Activated CD4-positive, alpha-beta memory T cell treated with anti-CD3 and anti-CD28 coated beads, Interleukin-2, amount 10 ng/mL, durations not matched to agents 7 days and 5 days (primary cell): ENCODE measurements at places on chromosomes 5 and 9. TPM values are rescaled to one million over a fixed set of nuclear protein-coding genes. Genes with fewer than 3 reads are reported as not detected.

- no peaks in the 10 kb centered on the region for H3K36me3 ChIP-seq
- H3K27me3 ChIP-seq = no peaks in the 10 kb centered on the region
- no peak overlapping the region for H3K4me3 ChIP-seq
- no peak overlapping the region for H3K27ac ChIP-seq
- H3K4me1 ChIP-seq = no peaks in the 10 kb centered on the region
- DNase-seq = no peak
These were observed 544.7 kb upstream of the KLF4 start for GRCh38 chr9:108033976-108034964.

The SLC35A4 gene
- 82.1 TPM for total RNA-seq

DNA sequence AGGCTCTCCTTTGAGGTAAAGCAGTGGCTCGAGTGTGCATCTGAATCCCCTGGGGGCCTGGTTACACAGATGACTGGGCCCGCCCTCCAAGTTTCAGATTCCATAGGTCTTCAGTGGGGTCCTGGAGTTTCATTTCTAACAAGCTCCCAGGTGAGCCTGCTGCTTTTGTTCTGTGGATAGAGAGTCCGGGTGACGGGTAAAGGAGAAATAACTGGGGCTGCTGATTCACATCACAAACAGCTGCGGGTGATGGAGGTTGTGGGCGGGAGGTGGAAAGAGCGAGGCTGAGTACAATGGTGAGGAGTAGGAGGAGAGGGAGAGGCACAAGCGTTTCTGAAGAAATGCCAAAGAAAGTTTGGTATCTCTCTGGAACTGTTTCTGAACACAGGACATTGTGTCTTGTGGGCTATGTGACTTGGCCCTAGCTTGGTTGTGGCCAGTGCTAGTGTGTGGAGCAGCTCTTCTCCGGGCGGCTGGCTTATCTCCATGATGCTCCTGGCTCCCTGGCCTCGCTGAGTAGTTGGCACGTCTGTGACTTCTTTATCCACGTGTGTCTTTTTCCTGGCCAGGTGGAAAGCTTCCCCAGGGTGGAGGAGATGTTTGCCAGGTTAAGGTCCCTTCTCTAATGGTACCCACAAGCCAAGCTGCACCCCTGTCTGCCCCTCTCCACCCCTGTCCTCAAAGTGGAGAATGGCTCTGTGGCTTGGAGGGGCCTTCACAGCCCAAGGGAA, 61.7 kb downstream of the HSPA4 start:
- DNase-seq = no peak
- H3K4me1 ChIP-seq = peaks cover 4% of the 10 kb centered on the region
- H3K27me3 ChIP-seq = peaks cover 4% of the 10 kb centered on the region
- H3K36me3 ChIP-seq = no peaks in the 10 kb centered on the region
- H3K27ac ChIP-seq = no peak overlapping the region

GRCh38 chr5:43209060-43209459, 17.0 kb downstream of the NIM1K start:
- H3K4me3 ChIP-seq = no peak overlapping the region
- no peak overlapping the region for H3K27ac ChIP-seq
- H3K36me3 ChIP-seq = no peaks in the 10 kb centered on the region
- DNase-seq = no peak

DNA sequence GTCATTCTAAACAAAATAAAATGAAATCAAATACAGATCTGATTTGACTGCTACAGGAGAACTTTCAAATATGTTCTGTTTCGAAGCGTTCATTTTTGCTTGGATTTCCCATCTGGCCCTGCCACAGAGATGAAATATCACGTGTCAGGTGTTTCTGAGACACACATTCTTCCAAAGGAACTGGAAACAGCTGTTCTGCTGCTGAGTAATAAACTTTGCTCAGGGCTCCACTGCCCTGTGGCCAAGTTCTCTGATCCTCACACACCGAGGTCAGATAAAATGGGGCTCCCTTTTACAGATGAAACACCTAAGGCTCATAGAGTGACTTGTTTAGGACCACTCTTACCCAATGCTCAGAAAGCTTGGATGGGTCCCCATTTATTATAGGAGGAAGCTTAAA, 42.5 kb downstream of the FRMPD1 start:
- DNase-seq = no peak
- H3K4me3 ChIP-seq = no peak overlapping the region
- H3K4me1 ChIP-seq = no peaks in the 10 kb centered on the region
- H3K27me3 ChIP-seq = peaks cover 48% of the 10 kb centered on the region
- H3K27ac ChIP-seq = no peak overlapping the region

DNA sequence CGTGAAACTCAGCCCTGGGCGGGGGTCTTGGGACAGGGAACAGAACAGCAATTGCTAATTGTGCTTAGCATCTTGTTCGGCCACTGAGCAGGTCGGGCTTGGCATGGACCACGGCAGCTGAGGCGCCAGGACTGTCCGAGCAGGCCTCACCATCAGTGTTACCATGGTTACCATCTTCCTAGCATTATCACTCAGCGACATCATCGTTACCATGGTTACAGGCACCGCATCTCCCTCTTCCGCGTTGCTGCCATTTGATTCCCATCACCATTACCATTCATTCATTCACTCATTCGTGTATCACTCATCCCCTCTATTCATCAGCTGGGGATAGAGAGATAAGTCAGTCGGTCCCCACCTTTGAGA, 81.0 kb upstream of the ZBTB43 start:
- no peaks in the 10 kb centered on the region for H3K36me3 ChIP-seq
- H3K4me3 ChIP-seq = peak overlapping the region; percentile 89
- no peak for DNase-seq
- H3K4me1 ChIP-seq = peaks cover 40% of the 10 kb centered on the region

DNA sequence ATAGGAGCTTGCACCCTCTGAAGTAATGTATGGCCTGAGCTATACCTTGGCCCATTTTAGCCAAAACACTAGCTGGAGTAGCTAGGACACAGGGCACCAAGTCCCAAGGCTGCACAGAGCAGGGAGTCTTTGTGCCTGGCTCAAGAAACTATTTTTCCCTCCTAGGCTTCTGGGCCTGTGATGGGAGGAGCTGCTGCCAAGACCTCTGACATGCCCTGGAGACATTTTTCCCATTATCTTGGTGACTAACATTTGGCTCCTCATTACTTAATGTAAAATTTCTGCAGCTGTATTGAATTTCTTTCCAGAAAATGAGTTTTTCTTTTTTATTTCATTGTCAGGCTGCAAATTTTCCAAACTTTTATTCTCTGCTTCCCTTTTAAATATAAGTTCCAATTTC, 1099.2 kb downstream of the CDH18 start:
- no peaks in the 10 kb centered on the region for H3K4me1 ChIP-seq
- no peak for DNase-seq
- H3K27ac ChIP-seq = no peak overlapping the region
- no peaks in the 10 kb centered on the region for H3K27me3 ChIP-seq
- no peak overlapping the region for H3K4me3 ChIP-seq

The ZNF782 gene
- total RNA-seq = 4.2 TPM

The PLCXD3 gene
- total RNA-seq = not detected

The PPIC gene
- not detected for total RNA-seq

GRCh38 chr5:180209137-180209581, at the start of gene RASGEF1C:
Gene RASGEF1C (minus strand): TSS chr5:180209211. CDS start chr5:180138052, 71,159 bp downstream.
- peaks cover 22% of the 10 kb centered on the region for H3K27me3 ChIP-seq
- peak within 1 kb of the TSS; percentile 17 for H3K4me3 ChIP-seq
- H3K27ac ChIP-seq = no peak within 1 kb of the TSS
- peaks cover 3% of the 10 kb centered on the region for H3K36me3 ChIP-seq
- H3K4me1 ChIP-seq = peaks cover 15% of the 10 kb centered on the region
- DNase-seq = peak; percentile 58

DNA sequence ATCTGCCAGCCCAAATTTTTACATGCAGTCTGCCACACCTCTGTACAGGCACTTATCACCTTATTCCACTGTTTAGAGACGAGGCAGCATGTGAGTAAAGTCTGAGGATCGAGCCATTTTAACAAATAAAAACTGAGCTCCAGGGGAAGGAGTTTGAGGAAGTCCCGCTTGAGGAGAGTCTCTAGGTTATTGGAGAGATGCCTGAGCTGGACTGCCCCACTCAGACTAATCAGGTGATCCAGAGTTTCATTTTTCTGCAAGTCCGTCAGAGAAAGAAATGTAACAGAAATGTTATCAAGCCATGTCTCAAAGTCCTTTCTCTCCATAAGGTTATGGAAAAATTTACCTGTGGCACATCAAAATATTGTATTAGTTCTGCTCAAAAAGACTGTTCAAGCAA, 5.3 kb downstream of the FBXW2 start:
- no peak for DNase-seq
- H3K4me3 ChIP-seq = no peak overlapping the region
- H3K27ac ChIP-seq = no peak overlapping the region
- H3K36me3 ChIP-seq = peaks cover 65% of the 10 kb centered on the region
- peaks cover 68% of the 10 kb centered on the region for H3K4me1 ChIP-seq

GRCh38 chr5:160665460-160665859, 186.6 kb downstream of the ATP10B start:
- no peaks in the 10 kb centered on the region for H3K4me1 ChIP-seq
- no peak for DNase-seq
- H3K36me3 ChIP-seq = no peaks in the 10 kb centered on the region
- no peak overlapping the region for H3K4me3 ChIP-seq
- peaks cover 6% of the 10 kb centered on the region for H3K27me3 ChIP-seq
- no peak overlapping the region for H3K27ac ChIP-seq

GRCh38 chr9:93295456-93296076, 111.6 kb downstream of the WNK2 start:
- no peak for DNase-seq
- H3K36me3 ChIP-seq = no peaks in the 10 kb centered on the region
- H3K4me3 ChIP-seq = no peak overlapping the region
- peaks cover 7% of the 10 kb centered on the region for H3K4me1 ChIP-seq
- no peak overlapping the region for H3K27ac ChIP-seq
- H3K27me3 ChIP-seq = no peaks in the 10 kb centered on the region

DNA sequence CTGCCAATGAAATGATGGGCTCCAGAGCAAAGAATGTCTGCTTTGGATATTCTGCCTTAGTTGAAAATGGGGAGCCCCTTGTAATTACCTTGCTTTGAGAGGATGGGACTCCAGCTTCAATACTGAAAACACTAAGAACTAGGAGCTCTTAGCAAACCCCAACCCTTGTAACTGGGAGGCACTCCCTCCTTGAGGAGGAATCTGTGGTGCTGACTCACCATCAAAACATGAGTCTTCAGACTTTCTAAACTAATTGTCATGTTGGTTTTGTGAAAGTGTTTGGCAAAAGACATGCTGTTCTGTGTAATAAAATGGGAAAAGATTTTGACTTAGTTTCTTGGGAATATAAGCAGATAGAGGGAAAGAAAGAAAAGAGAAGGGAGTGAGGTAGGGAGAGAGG, 91.9 kb upstream of the PTPRD start:
- no peaks in the 10 kb centered on the region for H3K36me3 ChIP-seq
- no peaks in the 10 kb centered on the region for H3K27me3 ChIP-seq
- H3K4me3 ChIP-seq = no peak overlapping the region
- no peak for DNase-seq
- H3K27ac ChIP-seq = no peak overlapping the region
- H3K4me1 ChIP-seq = no peaks in the 10 kb centered on the region

DNA sequence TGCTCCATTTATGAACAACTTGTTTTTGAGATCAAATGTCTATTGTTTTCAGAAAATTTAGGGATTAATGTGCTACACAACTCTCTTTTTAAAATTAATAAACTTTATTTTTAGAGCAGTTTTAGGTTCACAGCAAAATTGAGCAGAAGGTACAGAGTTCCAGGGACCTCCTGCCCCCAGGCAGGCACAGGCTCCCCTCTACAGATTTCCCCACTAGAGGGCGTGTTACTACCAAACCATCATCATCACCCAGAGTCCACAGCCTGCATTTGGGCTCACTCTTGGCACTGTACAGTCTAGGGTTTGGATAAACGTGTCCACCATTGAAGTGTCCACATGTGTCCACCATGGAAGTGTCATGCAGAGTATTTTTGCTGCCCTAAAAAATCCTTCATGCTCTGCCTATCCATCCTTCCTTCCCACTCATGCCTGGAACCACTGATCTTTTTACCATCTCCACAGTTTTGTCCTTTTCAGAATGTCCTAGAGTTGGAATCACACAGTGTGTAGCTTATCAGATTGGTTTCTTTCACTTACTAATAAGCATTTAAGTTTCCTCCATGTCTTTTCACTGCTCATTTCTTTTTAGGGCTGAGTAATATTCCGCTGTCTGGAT, 61.7 kb downstream of the MRPL36 start:
- no peak overlapping the region for H3K27ac ChIP-seq
- H3K36me3 ChIP-seq = no peaks in the 10 kb centered on the region
- no peaks in the 10 kb centered on the region for H3K4me1 ChIP-seq
- no peak overlapping the region for H3K4me3 ChIP-seq
- peak; percentile 51 for DNase-seq

The SVEP1 gene
- total RNA-seq = not detected

- H3K4me3 ChIP-seq = no peak overlapping the region
- peaks cover 4% of the 10 kb centered on the region for H3K27me3 ChIP-seq
- H3K36me3 ChIP-seq = no peaks in the 10 kb centered on the region
- no peaks in the 10 kb centered on the region for H3K4me1 ChIP-seq
- no peak for DNase-seq
- no peak overlapping the region for H3K27ac ChIP-seq
These were observed 60.5 kb downstream of the OLFM1 start for GRCh38 chr9:135147938-135148337.

DNA sequence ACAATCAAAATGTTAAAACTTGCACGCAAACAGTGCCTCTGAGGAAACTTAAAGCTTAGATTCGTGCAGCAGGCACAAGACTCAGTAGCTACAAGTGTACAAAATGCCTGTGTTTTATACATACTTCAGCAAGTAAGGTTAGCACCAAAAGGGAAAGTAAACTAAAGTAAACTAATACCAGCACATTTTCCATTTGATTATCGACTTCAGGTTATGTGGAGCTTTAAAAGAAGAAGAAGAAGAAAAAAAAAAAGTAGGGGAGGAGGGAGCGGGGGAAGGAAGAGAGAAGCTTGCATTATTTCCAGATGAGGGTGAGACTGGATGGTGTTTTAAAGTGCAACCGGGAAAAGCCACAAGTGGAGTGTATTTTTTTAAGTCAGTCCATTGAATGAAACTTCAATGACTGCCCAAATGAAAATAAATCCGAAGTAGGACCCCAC, 596 bp upstream of the ADAMTS6 start:
- H3K4me3 ChIP-seq = no peak overlapping the region
- peak overlapping the region; percentile 61 for H3K27ac ChIP-seq
- peaks cover 15% of the 10 kb centered on the region for H3K4me1 ChIP-seq
- H3K27me3 ChIP-seq = no peaks in the 10 kb centered on the region
- no peaks in the 10 kb centered on the region for H3K36me3 ChIP-seq
- no peak for DNase-seq

DNA sequence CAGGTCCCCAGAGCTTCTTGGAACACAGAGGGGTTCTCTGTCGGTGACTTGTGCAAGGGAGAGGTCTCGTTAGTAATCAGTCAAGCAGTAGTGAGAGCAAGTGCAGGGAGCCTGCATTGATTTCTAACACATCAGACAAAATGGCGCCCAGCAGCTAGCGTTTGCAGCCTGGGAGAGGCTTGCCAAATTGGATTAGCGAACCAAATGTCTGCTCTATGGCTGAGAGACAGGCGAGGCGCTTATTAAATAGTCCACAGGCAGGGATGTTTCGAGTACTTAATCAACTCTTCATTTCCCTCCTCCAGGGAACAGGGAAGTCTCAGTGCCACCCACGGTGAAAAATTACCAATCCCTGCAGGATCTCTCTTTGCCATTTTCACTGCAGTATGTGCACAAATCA, 131.4 kb upstream of the SHB start:
- DNase-seq = no peak
- no peak overlapping the region for H3K27ac ChIP-seq
- H3K4me3 ChIP-seq = no peak overlapping the region
- H3K36me3 ChIP-seq = no peaks in the 10 kb centered on the region
- peaks cover 2% of the 10 kb centered on the region for H3K27me3 ChIP-seq
